Neural progenitor cell (in vitro differentiated cells): ENCODE measurements at places on chromosomes 13 and 19.

- no peak for DNase-seq
Observed at GRCh38 chr13:33865945-33866344, 48.0 kb downstream of the RFC3 start.

DNA sequence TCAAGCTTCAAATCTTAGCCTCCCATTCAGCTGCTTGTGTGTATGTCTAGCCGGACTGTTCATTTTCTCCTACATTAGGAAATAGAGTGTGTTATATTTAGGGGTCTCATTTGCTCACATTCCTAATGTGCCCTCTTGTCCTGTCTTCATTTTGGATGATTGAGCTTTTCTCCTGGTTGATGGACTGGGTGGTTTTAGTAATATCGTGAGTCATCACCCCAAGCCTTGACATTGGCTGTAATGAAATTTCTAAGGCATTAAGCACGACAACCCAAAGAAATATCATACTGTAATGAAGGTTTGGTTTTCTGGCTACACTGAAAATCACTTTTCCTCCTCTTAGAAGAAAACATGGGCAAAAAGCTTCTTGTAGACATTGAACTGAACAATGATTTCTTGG lies 110.7 kb upstream of the WASF3 start:
- DNase-seq = no peak

DNA sequence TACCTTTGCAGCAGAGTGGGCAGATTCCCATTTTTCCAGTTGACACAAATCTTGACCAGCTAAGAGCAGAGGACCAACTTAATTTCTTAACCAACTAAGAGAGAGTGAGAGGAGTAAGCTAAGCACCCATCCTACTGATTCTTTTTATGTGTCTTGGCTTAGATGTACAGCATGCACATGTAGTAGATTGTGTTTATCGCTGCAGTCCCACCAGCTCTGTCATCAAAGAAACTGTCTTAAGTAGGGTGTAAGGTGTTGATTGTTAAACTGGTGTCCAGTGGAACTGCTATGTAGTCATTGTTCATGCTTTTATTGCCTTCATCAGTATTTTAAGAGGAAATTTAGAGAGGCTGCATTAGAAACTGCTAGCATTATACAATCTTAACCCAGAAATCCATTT lies 9.0 kb upstream of the UFM1 start:
- no peak for DNase-seq

DNA sequence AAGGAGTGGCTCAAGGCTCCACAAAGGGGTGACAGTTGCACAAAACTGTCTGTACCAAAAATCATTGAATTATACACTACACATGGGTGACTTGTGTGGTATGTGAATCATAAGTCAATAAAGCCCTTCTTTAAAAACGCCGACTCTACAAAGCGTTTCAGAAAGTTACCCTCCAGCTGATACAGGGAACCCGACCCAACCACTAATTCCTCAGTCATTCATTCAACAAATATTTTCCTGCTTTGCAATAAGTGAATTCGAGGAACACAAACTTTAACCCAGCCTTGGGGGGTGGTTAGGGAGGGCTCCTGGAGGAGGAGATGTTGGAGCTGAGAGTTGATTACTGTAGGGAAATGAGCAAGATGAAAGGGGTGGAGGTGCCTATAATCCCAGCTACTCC lies 32.0 kb downstream of the LTBP4 start:
- DNase-seq = no peak

DNA sequence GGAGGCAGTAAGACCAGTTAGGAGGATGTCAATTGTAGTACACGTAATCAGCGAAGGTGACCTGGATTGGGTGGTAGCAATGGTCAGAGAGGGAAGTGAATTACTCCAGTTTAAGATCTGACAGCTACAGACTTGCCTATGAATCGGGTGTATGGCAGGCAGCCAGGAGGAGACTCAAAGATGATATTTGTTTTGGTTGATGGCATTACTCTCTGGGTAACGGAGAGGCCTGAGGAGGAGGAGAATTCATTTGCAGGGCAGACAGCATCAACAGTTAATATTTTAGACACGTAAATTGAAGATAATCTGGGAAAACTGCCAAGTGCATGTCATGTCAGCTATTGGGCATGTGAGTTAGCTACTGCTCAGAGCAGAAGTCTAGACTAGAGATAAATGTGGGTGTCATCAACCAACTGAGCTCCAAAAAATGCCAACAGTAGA lies 109.2 kb downstream of the SGCG start:
- no peak for DNase-seq

DNA sequence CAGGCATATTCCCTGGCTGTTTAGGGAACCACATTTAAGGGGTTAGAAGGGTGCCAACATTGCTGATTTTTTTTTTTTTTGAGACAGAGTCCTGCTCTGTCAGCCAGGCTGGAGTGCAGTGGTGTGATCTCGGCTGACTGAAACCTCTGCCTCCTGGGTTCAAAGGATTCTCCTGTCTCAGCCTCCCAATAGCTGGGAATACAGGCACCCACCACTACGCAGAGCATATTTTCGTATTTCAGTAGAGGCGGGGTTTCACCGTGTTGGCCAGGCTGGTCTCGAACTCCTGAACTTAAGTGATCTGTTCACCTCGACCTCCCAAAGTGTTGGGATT lies 7.8 kb upstream of the CRX start:
- no peak for DNase-seq

DNA sequence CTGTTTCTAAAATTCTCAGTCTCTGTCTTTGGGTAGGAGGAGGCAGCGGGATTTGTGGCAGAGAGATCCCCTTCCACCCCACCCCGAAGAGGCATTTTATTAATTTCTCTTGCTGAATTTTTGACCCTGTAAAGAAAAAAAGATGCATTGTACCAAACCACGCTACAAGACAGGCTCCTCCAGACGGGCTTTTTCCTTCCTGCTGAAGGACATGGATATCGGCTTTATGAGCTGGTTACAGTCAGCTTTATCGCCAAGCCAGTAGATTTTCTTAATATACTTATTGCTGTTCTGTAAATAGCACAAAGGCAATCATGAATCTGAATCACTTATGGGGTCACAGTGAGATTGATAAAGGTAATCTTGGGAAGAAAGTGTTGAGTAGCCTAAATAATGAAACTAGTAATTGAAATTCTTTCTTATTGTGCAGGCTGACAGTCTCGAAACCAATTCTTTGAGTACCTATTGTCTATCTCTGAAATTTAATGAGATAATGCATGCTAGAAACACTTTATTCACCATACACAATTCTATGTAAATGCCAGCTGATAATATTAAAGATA lies 24.5 kb downstream of the MBNL2 start:
- no peak for DNase-seq

DNA sequence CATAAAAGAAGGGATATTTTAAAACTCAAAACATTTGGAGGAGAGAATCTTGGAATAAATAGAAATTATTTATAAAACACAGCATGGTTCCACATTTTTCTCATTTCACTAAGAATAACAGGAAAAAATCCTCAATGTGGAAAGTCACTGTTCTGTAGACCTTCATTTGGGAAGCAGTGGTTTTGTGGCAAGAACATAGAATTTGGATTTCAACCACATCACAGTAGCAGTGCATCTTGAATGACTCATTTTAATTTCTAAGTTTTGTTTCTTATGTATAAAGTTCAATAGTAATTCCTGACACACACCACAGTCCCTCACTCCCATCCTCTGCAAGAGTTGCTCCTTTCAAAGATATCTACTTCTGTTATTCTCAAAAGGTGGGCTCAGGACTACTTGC lies 264.0 kb downstream of the ENOX1 start:
- DNase-seq = no peak

DNA sequence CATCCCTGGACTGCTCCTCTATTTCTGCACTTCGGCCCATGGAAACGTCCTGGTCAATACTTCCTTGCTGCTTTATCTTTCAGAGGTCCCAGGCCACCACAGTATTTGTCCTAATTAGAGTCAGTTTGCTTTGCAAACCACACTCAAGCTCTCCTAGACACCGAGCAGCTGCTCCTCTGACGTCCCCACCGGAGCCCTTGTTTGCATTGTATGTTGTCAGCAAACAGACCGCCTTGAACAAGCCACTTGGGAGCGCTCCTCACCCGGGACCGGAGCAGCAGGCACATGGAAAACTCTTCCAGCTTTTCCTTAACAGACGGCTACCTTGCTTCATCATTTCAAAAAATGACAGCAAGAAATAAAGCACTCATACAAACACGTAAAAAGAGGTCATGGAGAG lies 51.5 kb upstream of the GTF3A start:
- peak; percentile 40 for DNase-seq

- peak; percentile 66 for DNase-seq
Observed at GRCh38 chr19:18771328-18772242, 19.5 kb downstream of the COMP start.

DNA sequence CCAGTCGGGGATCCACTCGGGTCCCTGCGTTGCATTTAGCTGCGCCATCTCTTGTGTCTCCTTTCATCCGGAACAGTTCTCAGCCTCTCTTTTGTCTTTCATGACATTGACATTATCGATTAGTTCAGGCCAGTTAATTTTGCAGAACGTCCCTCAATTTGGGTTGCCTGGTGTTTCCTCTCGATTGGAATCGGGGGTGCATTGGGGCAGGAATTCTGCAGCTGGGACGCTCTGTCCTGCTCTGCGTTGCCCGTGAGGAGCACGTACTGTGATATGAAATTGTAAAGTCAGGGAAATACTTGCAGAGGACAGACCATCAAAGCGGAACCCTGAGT lies 22.4 kb downstream of the MARK4 start:
- DNase-seq = no peak

- DNase-seq = no peak
Observed at GRCh38 chr13:88294368-88294767, 623.2 kb downstream of the SLITRK5 start.

GRCh38 chr13:28636677-28637317 lies 22.1 kb upstream of the POMP start:
- peak; percentile 77 for DNase-seq

DNA sequence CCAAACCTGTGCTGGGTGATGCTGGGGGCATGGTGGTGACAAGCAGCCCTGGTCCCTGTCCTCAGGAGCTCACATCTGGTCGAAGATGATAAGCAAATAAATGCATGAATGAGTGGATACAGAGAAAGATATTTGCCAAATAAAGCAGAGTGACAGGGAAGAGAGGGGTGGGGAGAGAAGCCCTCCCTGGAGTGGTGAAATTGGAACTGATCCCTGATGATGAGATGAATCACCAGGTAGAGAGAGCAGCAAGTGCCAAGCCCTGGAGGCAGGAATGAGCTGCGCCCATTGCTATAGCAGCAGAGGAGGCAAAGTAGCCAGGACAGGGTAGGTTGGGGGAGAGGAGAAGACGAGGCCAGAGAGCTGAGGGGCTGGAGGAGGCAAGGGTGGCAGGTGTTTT lies 13.7 kb downstream of the FXYD5 start:
- no peak for DNase-seq
